ENCODE measurements at places on chromosomes 13 and 19.

- DNase-seq = no peak
These were observed 62.5 kb downstream of the RFX2 start for GRCh38 chr19:6047741-6048251.

DNA sequence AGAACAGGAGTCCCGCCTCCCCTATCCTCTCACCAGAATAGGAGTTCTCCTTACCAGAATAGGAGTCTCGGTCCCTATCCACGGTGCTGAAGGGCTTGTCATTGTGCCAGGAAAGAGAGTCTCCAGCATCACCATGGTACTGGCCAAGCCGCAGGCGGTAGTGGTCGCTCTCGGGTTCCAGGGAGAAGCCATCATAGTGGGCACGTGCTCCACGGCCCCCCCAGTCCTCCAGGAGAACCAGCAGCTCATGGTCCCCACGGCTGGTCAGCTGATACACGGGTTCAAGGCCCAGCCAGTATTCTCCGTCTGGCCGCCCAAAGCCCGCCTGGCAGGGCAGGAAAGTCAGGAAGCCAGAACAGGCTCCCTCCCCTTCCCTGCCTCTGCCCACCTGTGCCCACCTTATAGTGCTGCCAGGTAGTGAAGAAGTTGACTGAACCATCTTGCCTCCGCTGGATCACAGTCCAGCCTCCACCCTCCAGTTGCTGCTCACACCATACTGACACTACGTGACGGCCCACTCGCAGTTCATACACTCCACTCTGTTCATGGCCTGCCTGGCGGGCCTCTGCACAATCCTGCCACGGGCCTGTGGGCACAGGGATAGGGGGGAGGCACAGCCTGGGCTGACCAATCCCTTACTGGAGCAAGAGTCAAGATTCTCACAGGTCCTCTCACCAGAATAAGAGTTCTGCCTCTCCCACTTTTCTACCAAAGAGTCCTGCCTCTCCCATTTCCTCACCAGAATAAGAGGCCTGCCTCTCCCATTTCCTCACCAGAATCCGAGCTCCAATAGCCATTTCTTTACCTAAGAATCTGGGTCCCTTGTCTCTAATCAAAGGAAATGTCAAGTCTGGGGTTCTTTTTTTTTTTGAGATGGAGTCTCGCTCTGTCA lies 7.4 kb downstream of the SHFL start:
- no peak for DNase-seq

- no peak for DNase-seq
These were observed 6.0 kb upstream of the AKAP8L start for GRCh38 chr19:15424692-15425272.

DNA sequence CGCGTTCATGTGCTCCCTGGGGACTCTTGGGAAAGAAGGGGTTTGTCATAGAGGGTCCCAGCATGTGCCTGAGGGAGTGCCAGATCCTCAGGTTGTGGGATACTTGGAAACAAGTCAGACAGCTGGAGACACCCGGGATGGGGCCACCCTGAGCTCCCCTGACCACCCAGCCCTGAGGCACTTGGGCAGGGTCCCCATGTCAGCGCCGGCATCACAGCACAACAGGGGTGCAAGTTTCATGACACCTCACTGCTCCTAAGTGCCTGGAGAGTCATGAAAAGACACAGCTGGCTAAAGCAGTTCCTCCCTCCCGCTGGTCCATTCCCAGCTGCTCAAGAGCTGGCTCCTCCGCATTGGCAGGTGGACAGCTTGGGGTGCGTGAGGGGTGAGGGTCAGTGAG lies 102.7 kb downstream of the KDM4B start:
- no peak for DNase-seq

DNA sequence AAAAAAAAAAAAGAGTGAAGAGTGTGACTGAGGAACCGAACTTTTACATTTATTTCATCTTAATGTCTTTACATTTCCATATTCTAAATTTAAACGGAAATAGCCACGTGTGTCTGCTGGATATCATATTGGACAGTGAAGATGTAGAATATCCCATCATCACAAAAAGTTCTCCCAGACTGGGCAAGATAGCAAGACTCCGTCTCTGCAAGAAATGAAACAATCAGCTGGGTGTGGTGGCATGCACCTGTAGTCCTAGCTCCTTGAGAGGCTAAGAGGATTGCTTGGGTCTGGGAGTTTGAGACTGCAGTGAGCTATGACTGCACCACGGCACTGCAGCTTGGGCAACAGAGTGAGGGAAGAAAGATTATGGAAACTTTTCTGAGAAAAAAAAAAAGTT lies 3.9 kb downstream of the ZNF579 start:
- no peak for DNase-seq

GRCh38 chr13:30576528-30576927 lies 41.2 kb upstream of the USPL1 start:
- peak; percentile 35 for DNase-seq

DNA sequence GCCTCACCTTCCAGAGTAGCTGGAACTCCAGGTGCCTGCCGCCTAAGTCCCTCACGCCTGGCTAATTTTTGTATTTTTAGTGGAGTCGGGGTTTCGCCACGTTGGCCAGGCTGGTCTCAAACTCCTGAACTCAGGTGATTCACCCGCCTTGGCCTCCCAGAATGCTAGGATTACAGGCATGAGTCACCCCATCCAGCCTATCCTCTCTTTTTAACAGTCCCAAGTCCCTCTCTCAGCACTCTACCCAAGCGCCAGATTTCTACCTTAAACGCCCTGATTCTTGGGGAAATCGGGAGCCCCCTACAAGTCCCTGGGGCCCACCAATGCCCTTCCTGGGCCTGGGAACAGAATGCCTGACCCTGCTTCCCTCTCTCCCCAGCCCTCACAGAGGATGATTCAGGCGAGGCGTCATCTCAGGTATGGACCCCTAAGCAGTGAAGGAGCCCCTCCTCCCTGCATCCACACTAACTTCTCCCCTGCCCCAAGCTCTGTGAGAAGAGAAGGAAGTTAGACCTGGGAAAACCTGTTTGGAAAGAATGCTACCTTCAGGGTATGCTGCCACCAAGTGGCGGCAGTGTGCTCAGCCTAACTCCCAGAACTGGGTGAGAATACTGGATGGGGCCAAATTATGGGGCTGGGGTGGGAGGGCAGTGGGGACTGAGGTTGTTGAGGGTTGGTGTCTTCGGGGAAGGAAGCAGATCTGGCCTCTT lies 20.8 kb upstream of the EBI3 start:
- no peak for DNase-seq

GRCh38 chr13:109760402-109760801 lies 26.0 kb downstream of the IRS2 start:
- DNase-seq = no peak

GRCh38 chr13:34078334-34078999 lies 260.5 kb downstream of the RFC3 start:
- DNase-seq = no peak

DNA sequence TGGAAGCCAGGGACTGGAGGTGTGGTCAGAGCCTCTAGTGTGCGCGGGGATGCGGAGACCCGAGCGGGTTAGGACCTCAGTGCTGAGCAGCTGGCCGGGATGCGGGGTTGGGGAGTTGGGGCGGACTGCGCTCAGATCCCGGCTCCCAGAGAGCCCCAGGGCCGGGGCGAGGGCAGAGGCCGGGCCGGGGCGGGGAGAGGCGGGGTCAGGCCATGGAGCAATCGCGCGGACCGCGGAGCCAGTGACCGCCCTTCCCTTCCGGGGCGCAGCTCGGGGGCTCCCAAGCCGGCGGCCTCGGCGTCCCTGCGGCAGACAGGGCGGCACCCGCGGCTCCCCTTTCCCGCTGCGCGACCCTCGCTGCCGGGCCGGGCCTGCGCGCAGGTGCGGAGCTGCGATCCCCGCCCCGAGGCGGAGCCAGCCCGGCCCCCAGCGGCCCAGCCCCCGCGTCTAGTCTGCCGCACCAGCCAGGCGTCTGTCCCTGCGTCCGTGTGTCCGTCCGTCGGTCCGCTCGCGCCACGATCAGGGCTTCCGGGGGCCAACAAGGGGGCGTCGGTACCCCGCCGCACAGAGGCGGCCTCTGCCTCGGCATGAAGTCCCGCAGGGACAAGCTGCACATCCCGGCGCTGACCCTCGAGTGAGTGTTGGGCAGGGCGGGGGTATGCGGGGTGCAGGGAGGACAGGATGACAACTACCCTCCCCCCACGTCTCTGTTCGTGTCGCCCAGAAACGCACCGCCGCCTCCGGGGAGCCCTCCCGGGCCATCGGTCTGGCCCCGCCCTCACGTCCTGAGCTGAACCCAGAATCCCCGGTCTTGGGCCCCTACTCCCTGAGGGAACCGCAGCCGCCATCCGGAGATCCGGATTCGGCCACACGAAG lies 12.4 kb downstream of the MAST3 start:
- DNase-seq = peak; percentile 79

- no peak for DNase-seq
These were observed 717 bp downstream of the SPRYD7 start for GRCh38 chr13:49935171-49936074.

DNA sequence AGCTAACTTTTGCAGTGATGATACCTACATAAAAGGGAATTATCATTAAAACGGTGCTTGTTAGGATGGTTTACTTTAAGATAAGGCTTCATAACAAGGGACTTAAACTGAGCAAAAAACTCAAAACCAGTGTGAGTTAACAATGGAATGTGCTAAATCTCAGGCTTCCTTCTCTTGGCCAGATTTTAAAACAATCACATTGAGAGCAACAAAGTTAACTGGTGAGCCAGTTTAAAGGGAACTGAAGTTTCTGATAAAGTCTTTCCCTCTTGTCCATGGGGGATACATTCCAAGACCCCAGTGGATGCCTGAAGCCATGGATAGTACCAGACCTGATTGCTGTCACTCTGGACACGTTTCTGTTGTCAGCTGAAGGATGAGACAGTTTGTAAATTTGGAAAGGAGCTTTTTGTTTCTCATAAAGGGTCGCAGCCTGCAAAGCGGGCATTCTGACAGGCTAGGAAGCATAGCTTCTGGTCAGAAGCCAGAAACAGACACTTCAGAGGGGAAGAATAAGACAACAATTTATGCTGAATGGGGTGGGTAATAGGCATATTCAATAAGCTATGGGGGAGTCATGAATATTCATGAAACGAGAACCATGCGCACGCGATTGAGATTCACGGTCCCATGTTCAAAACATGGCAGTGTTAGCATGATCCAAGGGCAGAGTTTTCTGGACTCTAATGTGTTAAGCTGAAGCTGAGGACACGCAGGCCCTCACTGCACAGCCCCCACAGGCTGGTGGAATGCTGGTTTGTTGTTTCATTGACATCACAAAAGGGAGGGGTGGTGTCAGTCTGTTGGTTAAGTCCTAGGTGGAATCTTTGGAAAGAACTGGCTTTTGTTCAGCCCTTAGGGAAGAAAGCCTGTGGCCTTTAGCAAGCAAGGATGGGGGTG lies 150.6 kb upstream of the RNF113B start:
- no peak for DNase-seq

DNA sequence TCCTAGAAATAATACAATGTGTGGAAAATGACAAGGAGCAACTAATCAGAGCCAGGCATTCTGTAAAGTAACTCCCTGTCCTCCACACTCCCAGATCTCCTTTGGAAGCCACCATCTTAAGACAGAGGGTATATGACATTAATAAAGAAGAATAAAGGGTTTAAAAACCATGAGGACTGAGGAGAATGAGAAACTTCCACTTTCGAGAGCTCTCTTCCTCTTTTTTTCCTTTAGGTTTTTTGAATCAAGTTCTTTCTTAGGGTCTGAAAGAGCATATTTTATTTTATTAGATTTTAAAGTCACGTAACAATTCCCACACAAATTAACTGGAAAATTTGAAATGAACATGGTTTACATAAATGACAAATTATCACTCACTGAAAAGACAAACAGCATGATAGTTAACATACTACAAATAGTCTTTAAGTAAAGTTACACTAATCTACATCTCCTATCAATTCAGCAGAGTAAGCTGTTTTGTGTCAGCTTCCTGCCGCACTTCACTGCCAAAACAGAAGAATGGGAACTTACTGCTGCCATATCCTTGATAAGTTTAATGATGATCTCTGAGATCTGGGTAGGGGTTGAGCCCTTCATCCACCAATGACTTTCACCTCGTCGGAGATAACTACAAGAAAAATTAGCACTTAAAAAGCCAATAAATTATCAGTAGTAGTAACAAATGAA lies 38.6 kb upstream of the FBXL3 start:
- no peak for DNase-seq

DNA sequence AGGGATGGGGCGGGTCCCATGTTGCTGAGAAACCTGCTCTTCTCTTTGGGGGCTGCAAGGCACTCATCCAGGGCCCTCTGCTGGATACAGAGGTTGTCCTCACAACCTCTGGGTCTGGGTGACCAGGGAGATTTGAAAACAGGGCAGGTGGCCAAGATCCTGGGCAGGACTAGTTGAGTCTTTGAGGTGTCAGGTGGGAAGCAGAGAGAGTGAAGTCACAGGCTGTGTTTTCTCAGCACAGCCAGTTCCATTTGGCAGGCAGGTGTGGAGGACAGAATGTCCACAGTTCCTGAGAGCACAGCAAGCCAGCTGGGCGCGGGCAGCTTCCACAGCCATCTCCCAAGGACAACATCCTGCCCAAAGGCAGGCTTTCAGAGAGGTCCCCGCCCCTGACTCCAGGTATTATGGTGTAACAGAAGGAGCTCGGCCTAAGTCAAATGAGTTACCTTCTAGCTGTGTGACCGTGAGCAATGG lies 118.8 kb downstream of the NUFIP1 start:
- DNase-seq = peak; percentile 78

DNA sequence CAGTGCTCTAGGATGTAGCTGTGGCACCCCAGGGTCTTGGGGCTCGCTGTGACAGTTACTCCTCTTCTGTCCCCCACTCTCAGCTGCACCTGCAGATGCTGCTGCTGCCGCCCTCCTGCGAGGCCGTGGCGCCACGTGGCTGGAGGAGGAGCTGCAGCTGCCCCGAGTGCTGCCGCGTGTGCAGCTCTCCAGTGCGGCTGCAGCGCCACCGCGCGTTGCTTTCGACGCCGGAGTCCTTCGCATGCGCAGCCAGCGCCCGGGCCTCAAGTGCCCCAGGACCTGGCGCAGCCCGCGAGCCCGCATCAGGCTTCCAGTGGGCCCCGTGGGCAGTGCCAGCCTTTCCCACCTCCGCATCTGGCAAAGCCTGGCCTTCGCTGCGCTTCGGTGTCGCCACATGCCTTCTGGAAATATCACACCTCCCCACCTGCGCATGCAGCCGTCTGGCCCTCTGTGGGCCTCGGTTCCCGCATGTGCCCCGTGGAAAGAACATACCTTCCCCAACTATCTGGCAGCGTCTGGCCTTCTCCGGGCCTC lies 692 bp upstream of the ZNF580 start:
- peak; percentile 83 for DNase-seq

- no peak for DNase-seq
These were observed 386.0 kb upstream of the ATXN8OS start for GRCh38 chr13:69721631-69722030.

- peak; percentile 38 for DNase-seq
These were observed 4.5 kb downstream of the DBP start for GRCh38 chr19:48632692-48633147.
